ENCODE measurements at places on chromosomes 5 and 9.

- no peaks in the 10 kb centered on the region for H3K36me3 ChIP-seq
- H3K4me1 ChIP-seq = peaks cover 30% of the 10 kb centered on the region
- DNase-seq = no peak
- H3K27me3 ChIP-seq = no peaks in the 10 kb centered on the region
- H3K4me3 ChIP-seq = no peak overlapping the region
These were observed 44.4 kb downstream of the FNBP1 start for GRCh38 chr9:129998491-129999140.

DNA sequence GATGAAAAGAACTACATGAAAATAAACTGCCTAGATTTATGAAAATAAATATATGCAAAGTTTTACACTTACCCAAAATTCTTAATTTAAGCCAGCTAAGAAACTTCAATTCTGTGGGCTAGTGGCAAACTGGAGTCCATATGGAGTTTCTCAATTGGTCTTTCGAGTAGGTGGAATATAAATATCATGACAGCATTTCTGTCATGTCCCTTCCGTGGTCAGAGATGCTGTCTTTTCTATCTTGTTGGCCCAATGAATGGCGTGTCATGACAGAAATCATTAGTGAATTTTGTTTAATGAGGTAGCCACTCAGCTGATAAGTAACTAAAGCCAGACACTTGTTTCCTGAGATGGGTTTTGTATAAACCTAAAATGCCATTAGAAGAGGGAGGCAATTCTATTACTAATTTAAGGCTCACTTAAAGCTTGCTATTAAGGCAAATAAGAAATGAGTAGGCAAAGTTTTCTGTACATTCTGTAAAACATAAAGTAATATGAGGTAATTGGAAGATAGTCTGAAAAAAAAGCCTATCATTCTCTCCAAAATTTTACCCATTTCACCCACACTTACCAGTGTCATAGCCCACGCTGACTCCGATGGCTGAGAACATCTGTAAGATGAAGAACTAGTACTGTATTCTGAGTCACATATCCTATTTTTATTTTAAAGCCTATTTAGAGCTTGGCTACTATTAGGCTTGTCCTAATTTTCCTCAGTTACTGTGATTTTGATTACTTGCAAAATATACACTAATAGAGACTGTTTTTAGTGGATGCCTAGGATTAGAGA is 419.3 kb upstream of the MEF2C start:
- H3K27me3 ChIP-seq = no peaks in the 10 kb centered on the region
- H3K36me3 ChIP-seq = no peaks in the 10 kb centered on the region

DNA sequence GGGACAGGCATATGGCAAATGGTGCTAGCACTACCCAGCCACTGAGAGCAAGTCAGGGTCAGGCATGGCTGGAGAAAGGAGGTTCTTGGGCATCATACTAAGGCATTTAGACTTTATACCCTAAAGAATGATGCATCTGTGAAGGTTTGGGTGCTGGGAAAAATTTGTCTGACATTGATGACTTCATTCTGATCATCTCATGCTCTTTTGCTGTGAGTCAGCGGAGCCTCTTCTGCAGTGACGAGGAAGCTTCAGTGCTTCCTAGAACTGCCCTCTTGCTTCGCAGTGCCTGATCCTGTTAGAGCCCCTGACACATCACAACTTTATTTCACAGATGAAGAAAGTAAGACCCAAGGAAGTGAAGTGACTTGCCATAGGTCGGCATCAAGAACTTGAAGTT is 266.6 kb upstream of the GAS1 start:
- no peak for DNase-seq
- H3K27me3 ChIP-seq = no peaks in the 10 kb centered on the region
- no peak overlapping the region for H3K4me3 ChIP-seq
- peaks cover 14% of the 10 kb centered on the region for H3K4me1 ChIP-seq

- no peaks in the 10 kb centered on the region for H3K27me3 ChIP-seq
- H3K4me3 ChIP-seq = no peak overlapping the region
- no peak overlapping the region for H3K27ac ChIP-seq
- no peaks in the 10 kb centered on the region for H3K36me3 ChIP-seq
- DNase-seq = no peak
These were observed 2.4 kb upstream of the OR5C1 start for GRCh38 chr9:122786338-122786737.

DNA sequence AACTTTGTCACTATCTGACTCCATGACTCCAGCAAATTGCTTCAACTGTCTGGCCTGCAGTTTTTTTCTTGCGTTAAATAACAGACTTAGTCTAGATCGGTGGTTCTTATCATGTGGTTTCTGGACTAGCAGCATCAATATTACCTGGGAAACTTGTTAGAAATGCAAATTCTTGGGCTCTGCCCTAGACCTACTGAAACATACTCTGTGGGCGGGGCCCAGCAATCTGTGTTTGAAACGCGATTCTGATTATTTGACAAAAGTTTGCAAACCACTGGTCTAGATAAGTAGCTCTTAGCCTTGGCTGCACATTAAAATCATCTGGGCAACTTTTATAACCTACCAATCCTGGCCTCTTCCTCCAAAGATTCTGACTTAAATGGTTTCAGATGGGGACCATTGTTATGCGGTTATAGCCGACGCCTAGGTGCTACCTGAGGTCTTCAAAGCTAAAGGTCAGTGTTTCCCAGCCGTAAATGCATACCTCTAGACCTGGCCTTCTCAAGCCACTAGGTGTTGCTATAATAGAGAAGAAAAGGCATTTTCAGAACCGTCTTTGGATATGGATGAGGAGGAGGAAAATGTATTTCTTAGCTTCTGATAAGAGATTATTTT is 74.0 kb downstream of the C9orf85 start:
- H3K27me3 ChIP-seq = no peaks in the 10 kb centered on the region
- no peak for DNase-seq
- H3K4me3 ChIP-seq = no peak overlapping the region
- no peaks in the 10 kb centered on the region for H3K36me3 ChIP-seq
- H3K4me1 ChIP-seq = no peaks in the 10 kb centered on the region
- no peak overlapping the region for H3K27ac ChIP-seq

DNA sequence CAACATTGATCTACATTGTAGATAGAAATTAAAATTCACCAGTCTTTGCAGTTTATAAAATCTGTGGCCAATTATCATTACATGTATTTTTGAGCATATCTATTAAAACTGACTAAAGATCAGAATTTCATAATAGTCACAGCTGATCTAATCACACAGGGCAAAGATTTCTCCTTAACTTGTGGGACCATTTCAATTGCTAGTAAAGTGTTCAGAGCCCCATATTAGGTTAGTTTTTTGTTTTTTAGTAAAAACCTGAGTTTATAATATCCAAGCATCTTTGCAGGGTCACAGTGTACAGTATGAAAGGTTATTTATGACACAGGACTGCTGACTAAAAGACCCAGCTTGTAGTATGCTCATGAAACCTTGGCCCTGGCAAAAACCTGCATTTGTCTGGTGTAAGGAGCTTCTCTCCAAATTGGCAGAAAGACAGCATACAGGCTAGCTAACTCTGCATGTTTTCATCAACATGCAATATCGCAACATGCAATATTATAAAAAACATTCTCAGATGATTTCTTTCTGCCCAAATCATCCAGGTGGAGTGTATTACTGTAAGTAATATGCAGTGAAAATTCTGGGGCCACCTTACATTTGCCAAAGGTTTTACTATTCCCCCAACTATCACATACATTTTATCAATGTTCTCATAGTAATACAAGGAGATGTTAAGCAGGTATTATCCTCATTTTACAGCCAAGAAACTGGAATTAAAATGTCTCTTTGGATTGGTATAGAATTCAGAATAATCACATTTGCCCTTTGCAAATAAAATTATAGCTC is 37.7 kb upstream of the ALDH1A1 start:
- H3K4me3 ChIP-seq = no peak overlapping the region
- H3K36me3 ChIP-seq = no peaks in the 10 kb centered on the region
- no peaks in the 10 kb centered on the region for H3K27me3 ChIP-seq
- H3K27ac ChIP-seq = no peak overlapping the region
- H3K4me1 ChIP-seq = peaks cover 9% of the 10 kb centered on the region

- no peak for DNase-seq
- no peaks in the 10 kb centered on the region for H3K4me1 ChIP-seq
- H3K27ac ChIP-seq = no peak overlapping the region
- no peak overlapping the region for H3K4me3 ChIP-seq
- H3K36me3 ChIP-seq = no peaks in the 10 kb centered on the region
- no peaks in the 10 kb centered on the region for H3K27me3 ChIP-seq
These were observed 49.2 kb upstream of the TNC start for GRCh38 chr9:115167175-115167574.

- no peaks in the 10 kb centered on the region for H3K36me3 ChIP-seq
- no peak overlapping the region for H3K4me3 ChIP-seq
- H3K27me3 ChIP-seq = peaks cover under 1% of the 10 kb centered on the region
These were observed 56.6 kb downstream of the CXXC5 start for GRCh38 chr5:139704748-139705147.

- H3K4me1 ChIP-seq = no peaks in the 10 kb centered on the region
- DNase-seq = no peak
- peaks cover 18% of the 10 kb centered on the region for H3K27me3 ChIP-seq
- H3K27ac ChIP-seq = no peak overlapping the region
These were observed 9.0 kb upstream of the DIPK1B start for GRCh38 chr9:136703276-136703860.

GRCh38 chr9:76255781-76256455 is 138.3 kb downstream of the RFK start:
- peaks cover 18% of the 10 kb centered on the region for H3K4me1 ChIP-seq
- DNase-seq = peak; percentile 81
- H3K4me3 ChIP-seq = no peak overlapping the region
- H3K36me3 ChIP-seq = no peaks in the 10 kb centered on the region
- no peaks in the 10 kb centered on the region for H3K27me3 ChIP-seq
- no peak overlapping the region for H3K27ac ChIP-seq

DNA sequence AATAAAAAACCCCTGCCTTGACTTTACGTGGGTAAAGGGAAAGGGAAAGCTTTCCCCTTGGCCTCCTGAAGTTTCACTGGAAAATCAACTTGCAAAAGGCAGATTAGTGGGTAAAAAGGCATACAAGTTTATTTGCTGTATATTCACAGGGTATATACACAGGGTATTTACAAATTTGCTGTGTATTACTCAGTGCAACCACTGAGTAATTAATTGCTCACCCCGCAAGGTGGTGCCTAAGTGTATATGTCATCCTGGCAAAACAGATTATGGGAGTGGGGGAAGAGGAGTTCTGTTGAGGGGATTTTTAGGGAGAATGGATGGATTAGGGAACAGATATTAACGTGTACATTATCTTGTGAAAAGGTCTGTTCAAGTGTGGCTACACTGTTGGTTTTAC is 7.1 kb upstream of the RARS1 start:
- peaks cover 3% of the 10 kb centered on the region for H3K27me3 ChIP-seq
- no peak for DNase-seq
- H3K4me3 ChIP-seq = no peak overlapping the region
- H3K36me3 ChIP-seq = no peaks in the 10 kb centered on the region

DNA sequence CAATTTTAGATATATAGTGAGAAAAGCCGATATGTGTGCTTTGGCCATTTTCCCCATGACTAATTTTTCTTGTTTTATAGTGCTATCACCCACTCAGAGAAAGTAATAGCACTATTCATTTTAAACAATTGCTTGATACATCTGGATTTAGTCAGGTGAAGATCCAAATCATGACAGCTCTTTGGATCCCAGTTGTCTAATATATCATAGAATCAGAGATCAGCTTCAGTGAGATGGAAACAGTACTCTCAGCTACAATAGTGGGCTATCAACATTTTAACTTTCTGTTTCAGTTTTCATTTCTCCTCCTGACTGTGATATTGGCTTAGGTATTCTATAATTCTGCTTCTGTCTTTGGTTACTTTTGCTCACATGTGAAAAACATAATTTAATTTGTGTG is 38.7 kb downstream of the VCAN start:
- H3K4me3 ChIP-seq = no peak overlapping the region
- H3K4me1 ChIP-seq = peaks cover 6% of the 10 kb centered on the region
- H3K27me3 ChIP-seq = no peaks in the 10 kb centered on the region
- no peak overlapping the region for H3K27ac ChIP-seq
- H3K36me3 ChIP-seq = no peaks in the 10 kb centered on the region
- no peak for DNase-seq

- H3K27ac ChIP-seq = no peak overlapping the region
- H3K27me3 ChIP-seq = peaks cover 62% of the 10 kb centered on the region
- no peak for DNase-seq
- H3K4me1 ChIP-seq = peaks cover 31% of the 10 kb centered on the region
- H3K4me3 ChIP-seq = peak overlapping the region; percentile 51
These were observed 1.3 kb upstream of the ANKRD18A start for GRCh38 chr9:38621434-38622287.

- no peaks in the 10 kb centered on the region for H3K36me3 ChIP-seq
- H3K4me3 ChIP-seq = peak overlapping the region; percentile 54
- peaks cover 9% of the 10 kb centered on the region for H3K4me1 ChIP-seq
- DNase-seq = peak; percentile 79
- H3K27ac ChIP-seq = peak overlapping the region; percentile 75
These were observed 6.4 kb upstream of the MEF2C start for GRCh38 chr5:88889189-88890069.

DNA sequence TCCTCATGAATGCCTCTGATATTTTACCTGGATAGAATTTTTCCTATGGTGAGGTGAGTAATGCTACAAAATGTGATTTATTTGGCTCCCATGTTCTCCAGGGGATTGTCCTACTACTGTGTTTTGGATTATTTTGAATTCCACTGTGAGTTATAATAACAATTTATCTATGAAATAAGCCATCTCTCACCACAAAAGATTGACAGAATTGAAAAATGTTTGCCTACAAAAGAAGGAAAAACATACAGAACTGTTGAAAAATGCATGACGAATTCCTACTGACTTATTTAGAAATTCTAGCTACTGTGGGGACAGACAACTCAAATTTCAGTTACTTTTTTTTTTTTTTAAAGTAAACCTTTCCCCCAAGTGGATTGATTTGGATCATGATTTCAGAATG is 463.7 kb upstream of the GRIN3A start:
- no peak for DNase-seq
- no peaks in the 10 kb centered on the region for H3K27me3 ChIP-seq
- no peak overlapping the region for H3K4me3 ChIP-seq

DNA sequence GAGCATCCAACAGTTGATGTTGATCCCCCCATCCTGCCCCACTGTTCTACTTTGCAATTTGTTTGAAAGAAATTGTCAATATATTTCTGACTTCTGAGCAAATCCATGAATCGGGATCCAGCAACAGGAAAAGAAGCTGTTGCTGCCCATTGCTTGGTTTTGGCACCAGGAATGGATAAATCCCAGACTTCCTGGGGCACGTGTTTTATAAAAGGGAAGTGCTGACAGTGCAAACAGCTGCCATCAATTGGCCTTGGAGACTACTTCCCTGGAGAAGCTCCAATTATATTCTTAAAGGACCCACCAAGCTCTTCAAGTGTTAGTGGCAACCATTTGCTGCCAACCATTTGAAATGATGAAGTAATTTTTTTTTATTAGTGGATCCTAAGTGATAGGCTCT is 13.7 kb downstream of the STK32A start:
- H3K36me3 ChIP-seq = no peaks in the 10 kb centered on the region
- H3K27ac ChIP-seq = no peak overlapping the region
- H3K4me1 ChIP-seq = peaks cover 8% of the 10 kb centered on the region
- H3K4me3 ChIP-seq = no peak overlapping the region
- DNase-seq = no peak
